IMR-90 (cell line): ENCODE measurements at places on chromosomes 2 and 18. TPM values are rescaled to one million over a fixed set of nuclear protein-coding genes. Genes with fewer than 3 reads are reported as not detected.

NYAP2 gene
- total RNA-seq, result not detected in 2 replicates

UGT1A4 gene
- not detected in 2 replicates for total RNA-seq

ADRA2B gene
- total RNA-seq, result not detected in 2 replicates

NTSR2 gene
- total RNA-seq, result not detected in 2 replicates

SERPINB13 gene
- not detected in 2 replicates for total RNA-seq

CCDC178 gene
- total RNA-seq, result not detected in 2 replicates

SYT4 gene
- not detected in 2 replicates for total RNA-seq

STAM2 gene
- 29.2 and 55.0 TPM in 2 replicates for total RNA-seq

ABCB11 gene
- total RNA-seq, result not detected in 2 replicates

LONRF2 gene
- total RNA-seq, result 0.54 and 0.83 TPM in 2 replicates

PTPRN gene
- 4.4 and 5.2 TPM in 2 replicates for total RNA-seq

VWC2L gene
- total RNA-seq, result not detected in 2 replicates

TIGD1 gene
- total RNA-seq, result 2.7 and 2.8 TPM in 2 replicates
